Fibroblast of the conjunctiva (primary cell): ENCODE measurements at places on chromosomes 6 and 20.
A peak's percentile ranks its signal among the peaks of the same experiment; 100 is the strongest.

- no peak for DNase-seq
Measured at GRCh38 chr20:21151791-21152190, 25.9 kb downstream of the KIZ start.

- DNase-seq = no peak
Measured at GRCh38 chr6:111282515-111282914, 195.2 kb downstream of the SLC16A10 start.

DNA sequence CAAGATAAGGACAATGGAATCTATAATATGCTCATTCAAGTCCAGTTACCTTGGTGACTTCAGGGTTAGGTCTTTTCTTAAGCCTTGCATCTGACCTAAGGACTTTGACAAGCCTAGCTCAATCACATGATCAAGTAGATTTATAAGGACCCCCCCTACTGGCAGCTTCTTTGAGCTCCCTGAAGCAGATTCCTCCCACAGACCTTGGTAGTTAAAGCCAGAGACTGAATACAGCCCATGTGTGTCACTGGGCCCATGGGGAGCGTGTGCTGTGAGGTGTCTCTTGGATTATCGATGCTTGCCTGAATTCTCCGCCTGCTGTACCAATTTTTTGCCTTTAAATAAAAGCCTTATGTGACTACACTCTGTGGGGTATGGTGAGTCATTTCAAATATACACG, 372.7 kb upstream of the RGS17 start:
- DNase-seq = peak; percentile 0

- no peak for DNase-seq
Measured at GRCh38 chr20:58656831-58657230, 5.7 kb downstream of the STX16 start.

GRCh38 chr6:105209950-105210706, 30.3 kb upstream of the POPDC3 start:
- peak; percentile 37 for DNase-seq

DNA sequence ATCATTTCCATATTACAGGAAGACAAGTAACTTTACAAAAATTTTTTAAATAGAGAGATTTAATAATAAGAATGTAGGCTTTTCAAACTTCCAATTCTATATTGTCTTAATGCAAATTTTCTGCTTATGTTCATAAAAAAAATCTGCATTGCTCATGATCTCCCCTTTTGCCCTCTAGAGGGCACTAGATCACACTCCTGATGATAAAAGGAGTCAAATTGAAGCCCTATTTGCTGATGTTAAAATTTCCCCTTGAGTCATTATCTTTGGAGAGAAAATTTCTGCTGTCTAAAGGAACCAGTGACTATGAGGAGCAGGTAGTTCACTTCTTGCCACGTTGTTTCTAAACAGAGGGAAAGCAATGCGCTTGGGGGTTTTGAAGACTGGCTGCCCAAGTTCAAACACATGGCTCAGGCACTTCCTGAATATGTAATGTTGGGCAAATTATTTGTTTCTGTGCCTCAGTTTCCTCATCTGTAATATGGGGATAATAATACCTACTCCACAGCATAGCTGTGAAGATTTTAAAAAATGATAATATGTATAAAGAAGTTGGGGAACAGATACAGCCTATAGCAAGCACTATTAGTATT, 874.2 kb downstream of the TFAP2A start:
- DNase-seq = peak; percentile 56

GRCh38 chr6:128519132-128519930, 1.1 kb downstream of the PTPRK start:
- DNase-seq = no peak

DNA sequence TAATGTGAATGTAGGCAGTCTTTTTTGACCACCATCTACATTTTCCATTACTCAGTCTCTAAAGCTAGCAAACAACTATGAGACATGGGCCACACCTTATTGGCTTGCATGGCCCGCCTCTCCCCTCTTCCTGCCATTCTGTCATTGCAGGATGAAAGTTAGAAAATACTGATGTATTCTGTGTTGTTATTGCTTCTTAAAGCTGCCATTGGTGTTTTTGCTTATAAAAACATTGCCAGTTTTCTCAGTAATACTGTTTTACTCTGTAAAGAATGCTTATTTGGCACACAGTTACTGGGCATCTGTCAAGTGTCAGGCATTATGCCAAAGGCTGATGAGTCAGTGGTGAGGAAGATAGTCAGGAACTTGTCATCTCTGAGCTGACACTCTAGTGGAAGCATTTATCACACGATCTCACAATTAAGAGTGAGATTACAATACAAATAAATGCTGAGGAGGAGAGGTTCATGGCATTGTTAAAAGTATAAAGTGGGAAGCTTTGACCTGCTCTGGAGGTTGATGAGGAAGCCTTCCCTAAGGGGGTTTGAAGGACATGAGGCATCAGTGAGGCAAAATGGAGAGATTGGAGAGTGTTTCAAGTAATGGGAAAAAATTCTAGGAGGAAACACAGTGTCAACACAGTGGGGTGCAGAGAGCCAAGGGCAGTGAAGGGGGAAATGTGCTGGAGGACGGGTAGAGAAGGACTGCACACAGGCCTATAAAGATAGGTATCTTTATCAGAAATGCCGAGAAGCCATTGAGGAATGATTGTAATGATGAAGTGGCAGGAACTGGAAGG, 14.7 kb downstream of the KLHL32 start:
- peak; percentile 36 for DNase-seq

- DNase-seq = no peak
Measured at GRCh38 chr6:71406865-71407860, 118.6 kb downstream of the OGFRL1 start.

DNA sequence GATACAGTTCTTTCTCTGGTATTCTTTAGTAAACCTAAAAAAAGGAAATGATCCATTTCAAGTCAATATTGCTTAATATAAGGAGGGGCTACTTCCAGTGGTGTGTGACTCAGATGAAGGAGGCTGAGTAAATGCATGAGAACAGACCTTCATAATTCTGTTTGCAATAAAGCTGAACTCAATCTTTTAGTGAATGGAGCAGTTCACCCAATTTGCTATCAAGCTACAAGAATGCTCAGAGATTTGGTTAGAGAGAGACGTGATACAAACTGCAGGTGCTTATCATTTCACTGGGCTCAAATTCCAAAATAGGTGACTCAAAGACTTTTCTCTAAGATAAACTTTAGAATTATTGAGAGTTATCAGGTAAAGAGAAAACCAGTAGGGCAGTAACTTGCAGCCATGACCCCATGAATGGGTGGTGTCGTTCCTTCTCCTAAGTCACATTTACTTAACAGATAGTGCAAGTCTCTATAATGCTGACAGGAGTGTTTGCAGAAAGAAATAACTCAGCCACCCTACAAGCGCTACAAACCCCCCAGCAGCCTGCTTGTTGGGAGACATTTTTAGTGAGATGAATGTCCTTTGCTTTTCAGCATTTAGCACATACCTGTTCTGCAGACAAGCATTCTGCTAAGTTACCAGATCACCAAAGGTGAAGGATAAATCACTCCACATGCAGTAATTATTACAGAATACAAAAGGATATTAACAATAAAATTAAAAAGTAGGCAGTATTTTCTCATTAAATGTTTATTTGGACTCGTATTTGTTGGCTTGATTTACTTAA, 16.4 kb upstream of the BLOC1S5 start:
- no peak for DNase-seq

GRCh38 chr6:121959501-121959900, 440.0 kb upstream of the HSF2 start:
- DNase-seq = no peak

DNA sequence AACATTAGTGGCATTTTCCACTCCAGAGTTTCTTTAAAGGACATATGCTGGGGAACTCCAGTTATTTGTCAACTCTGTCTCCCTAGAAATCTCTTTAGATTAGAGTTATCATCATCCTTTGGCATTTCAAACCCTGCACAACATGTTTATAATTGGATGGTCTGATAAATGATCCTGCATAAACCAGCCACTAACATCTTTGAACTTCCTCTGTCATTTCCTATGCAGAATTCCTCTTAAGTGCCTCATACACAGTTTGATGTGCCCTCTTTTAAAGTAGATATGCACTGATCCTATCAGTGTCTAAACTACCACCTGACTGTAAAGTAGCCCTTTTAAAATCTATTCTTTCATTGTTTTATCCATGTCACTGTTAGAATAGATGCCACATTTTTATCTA, 306.3 kb upstream of the IRAK1BP1 start:
- no peak for DNase-seq

- DNase-seq = peak; percentile 60
Measured at GRCh38 chr6:44494011-44494501, 106.5 kb downstream of the CDC5L start.

- DNase-seq = no peak
Measured at GRCh38 chr6:140382355-140382754, 1007.9 kb upstream of the CITED2 start.

GRCh38 chr20:17799575-17800227, 99.9 kb downstream of the BANF2 start:
- DNase-seq = no peak

DNA sequence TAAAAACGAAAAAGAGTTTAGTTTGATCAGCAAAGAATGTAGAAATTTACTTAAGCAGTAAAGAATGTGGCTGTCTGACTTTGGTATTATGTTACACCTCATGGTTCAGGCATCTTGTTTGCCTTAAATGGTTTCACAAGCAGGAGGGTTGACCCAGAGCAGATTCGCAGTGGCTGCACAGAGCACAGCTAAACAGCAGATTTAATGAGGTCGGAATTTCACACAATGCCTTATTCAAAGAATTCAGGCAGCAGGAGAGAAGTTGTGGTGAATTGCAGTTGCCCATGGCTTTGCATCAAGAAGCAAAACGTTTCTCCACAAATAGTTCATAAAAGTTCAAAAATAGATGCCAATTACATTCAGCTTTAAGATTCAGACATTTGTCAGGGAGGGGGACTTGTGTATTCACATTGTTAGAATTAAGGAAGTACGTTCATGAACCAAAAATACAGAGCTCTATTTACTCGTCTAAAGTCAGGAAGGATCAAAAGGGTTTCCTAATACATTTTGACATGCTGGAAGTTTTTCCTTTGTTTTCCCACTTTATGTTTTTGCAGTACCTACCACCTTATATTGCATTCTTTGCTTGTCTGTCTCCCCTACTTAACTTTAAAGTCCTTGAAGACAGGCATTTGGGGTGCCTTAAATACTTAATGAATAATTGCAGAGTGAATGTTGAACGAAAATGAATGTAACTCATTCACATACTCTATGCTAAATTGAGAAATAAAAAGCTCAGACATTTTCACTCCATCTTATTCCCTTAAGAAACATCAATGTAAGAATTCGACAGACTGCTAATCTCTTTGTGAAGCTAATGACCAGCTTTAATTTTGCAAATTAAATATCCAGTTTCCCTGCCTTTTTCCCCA, 1163.6 kb upstream of the CITED2 start:
- DNase-seq = peak; percentile 98

DNA sequence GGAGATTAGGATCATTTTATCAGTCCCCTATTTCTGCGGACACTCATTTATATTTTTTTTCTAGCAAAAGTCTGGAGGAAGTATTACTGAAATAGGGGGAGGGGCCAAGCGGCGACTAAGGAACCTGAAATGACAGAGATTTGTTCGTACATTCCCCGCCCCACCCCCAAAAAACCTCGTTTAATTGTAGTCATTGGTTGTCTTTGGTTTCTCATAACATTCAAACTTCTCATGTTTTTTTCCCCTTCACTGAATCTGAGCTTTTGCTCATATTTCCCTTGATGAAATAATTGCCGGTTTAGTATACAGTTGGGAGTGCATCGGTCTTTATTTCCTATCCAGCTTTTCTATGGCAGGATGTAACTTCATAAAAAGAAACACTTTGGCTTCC, 768 bp upstream of the FYN start:
- no peak for DNase-seq

DNA sequence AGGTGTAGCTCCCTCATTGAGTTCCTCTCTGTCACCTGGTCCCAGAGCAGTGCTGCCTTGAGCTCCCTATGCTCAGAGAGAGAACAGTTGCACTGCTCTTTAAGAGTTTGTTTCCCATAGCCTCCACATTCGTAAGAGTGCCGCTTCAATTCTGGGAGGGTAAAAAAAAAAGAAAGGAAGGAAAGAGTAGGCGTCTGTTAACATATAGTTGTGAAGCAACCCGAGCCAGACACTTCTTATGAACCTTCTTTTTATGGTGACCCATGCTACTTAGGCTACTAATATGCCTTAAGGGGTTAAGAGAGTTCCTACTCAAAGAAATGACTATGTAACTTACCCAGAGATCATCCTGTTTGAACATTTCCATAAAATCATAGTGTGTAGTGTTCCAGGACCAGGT, 4.3 kb upstream of the ARG1 start:
- no peak for DNase-seq

DNA sequence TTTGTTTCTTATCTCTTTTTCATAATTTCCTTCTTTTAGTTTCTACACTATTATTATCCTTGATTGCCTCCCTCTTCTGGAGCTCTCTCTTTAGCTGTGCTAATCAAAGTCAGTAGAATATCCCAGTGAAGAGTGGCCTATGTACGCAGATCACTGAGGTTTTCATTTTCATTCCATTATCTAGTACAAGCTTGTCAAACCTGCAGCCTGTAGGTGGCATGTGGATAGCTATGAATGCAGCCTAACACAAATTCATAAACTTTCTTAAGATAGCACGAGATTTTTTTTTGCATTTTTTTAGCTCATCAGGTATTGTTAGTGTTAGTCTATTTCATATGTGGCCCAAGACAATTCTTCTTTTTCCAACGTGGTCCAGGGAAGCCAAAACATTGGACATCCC, 825.7 kb upstream of the MAP3K7 start:
- DNase-seq = no peak

GRCh38 chr6:167079853-167080297, 43.0 kb upstream of the CCR6 start:
- DNase-seq = no peak

GRCh38 chr6:134060491-134061106, 8.2 kb upstream of the SLC2A12 start:
- DNase-seq = no peak

- no peak for DNase-seq
Measured at GRCh38 chr6:69216127-69216526, 580.7 kb downstream of the LMBRD1 start.

DNA sequence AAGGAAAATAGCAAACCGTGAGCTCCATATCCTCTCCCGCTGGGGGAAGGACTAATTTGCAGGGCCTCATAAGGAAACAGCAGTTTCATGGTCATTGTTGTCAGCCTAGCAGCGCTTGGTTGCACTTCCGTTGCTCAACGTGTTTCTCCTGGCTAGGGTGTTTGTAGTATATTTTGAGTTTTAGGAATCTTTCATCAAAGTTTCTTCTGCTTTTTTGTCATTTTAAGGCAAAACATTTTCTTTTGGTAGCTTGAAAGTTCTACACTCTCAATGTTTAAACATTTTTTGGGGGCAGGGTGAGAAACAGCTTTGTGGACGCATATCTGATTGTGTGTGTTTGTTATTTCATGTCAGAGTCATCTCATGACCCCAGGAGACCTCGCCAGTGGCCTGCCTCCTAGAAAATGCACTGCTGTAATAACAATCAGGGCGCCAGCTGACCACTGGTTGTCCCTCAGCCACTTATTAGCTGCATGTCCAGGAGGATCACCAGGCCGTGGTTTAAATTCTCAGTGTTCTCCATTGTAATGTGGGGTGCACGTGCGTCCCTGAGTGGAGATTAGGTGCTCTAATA, 20.6 kb downstream of the JARID2 start:
- no peak for DNase-seq

- DNase-seq = no peak
Measured at GRCh38 chr6:31958412-31958740, 395 bp downstream of the NELFE start.
